Cerebellum (tissue), 4 donors: ENCODE measurements at places on chromosomes 2 and 18. TPM values are rescaled to one million over a fixed set of nuclear protein-coding genes. Genes with fewer than 3 reads are reported as not detected.
A peak's percentile ranks its signal among the peaks of the same experiment; 100 is the strongest.

- DNase-seq = no peak
These were observed 307.8 kb upstream of the CELF4 start for GRCh38 chr18:37873416-37873815.

DNA sequence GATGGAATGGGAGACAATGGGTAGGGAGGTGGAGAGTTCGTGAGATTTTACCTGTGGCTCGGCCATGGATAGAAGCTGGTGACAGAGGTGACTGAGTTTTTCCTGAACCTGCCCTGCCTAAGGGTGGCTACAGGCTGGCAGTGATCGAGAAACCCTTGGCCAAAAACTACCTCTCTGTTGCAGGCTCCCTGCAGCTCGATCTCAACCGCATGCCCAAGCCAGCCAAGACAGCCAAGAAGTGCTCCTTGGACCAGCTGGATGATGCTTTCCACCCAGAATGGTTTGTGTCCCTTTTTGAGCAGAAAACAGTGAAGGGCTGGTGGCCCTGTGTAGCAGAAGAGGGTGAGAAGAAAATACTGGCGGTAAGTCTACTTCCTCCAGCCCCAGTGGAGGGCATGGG, 225.5 kb downstream of the DYSF start:
- peak; percentile 44 for DNase-seq

DNA sequence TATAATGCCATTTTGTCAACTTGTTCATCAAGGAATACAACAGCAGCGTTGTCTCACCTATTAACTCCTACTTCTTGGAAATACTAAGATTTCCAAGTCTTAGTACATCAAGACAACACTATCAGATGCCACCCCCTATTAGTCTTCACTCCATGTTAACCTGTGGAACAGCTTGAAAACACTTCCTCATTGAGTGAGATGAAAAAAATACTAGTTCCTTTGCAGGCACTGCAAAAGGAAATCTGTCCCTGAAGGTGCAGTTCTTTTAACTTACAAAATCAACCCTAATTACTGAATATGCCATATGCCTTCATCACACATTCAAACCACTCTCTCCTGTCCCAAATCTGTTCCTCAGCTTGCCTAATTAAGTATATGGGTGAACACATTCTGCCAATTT, 4.0 kb downstream of the CWC22 start:
- DNase-seq = no peak

- DNase-seq = no peak
These were observed 238.8 kb downstream of the IKZF2 start for GRCh38 chr2:212912445-212913103.

- no peak for DNase-seq
These were observed 282.3 kb downstream of the EIPR1 start for GRCh38 chr2:3094999-3095958.

- DNase-seq = peak; percentile 32
These were observed 506 bp downstream of the BMPR2 start for GRCh38 chr2:202376460-202377206.

- DNase-seq = no peak
These were observed 339.5 kb upstream of the GCFC2 start for GRCh38 chr2:76050196-76050595.

GRCh38 chr2:172978063-172978383, 97.6 kb upstream of the MAP3K20 start:
- DNase-seq = peak; percentile 27

DNA sequence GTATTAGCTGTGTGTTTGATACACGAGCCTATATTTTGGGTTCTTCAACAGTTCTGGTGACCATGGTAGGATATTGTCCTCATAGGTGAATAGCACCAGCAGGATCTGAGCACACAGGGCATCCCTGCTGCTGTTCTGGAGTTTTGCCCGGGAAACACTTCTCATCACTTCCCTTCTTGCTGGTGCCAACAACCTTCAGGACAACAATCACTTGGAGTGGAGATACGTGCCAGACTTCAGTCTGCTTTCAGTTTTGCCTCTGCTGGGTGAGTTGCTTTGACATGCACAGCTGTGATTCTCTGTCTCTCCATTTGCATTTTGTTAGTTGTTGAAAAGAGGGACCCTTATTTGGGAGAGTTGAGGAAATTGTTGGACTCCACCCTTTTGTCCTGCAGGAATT, 1347.2 kb upstream of the DDX18 start:
- no peak for DNase-seq

DNA sequence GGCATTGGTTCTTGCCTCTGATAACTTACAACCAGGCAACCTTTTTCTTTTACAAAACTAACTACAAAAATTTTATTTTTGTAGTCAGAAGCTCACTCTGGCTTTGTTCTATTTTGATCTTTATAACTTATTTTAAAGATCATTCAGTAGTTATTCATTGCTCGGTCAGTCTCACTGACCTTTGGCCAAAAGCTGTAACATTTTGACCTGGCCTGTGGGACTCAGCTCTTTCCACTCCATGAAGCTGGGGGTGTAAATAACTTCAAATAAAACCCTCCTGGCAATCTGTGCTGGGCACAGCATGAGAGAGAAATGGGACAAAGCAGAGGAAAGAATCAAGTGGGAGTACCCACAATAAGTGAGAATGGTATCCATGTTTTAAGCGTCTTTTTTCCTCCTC, 380.7 kb downstream of the SETBP1 start:
- DNase-seq = no peak

DNA sequence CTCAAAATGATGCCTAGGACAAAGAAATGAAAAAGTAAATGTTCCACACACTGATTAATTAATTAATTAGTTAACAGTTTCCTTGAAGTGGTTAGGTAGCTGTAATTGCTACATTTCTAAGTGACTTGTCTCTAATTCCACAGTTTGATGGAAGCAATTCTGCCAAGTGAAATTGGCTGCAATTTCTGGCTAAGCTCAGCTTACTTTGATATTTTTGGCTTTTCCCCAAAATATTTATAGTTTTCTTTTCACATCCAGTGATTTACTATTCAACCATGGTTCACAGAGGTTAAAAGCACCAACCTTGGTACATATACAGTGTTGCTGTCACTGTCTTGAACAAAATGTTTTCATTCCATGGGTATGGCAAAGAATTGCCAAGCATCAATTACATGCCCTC, 459.5 kb upstream of the CDH20 start:
- DNase-seq = no peak

GRCh38 chr2:18433872-18434271, 126.6 kb downstream of the RDH14 start:
- no peak for DNase-seq

- DNase-seq = no peak
These were observed 319.8 kb downstream of the CTNNA2 start for GRCh38 chr2:79832511-79833234.

DNA sequence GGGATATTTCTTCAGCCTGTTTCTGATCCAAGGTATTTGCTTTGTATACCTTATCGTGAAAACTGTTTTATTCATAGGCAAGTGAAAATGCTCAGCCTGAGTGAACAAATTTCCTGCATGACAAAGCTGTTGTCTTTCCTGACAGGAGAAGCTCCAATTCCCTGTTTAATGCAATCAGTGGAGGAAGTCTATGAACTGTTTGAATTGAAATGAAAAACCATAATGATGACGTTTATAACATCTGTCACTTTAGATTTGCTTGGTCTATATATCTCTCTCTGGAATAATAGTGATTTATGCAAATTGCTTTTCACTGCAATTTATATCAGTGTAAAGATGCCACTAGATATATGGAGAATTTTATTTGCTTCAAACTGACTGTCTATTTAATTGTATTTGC, 239.4 kb upstream of the HNMT start:
- DNase-seq = no peak

DNA sequence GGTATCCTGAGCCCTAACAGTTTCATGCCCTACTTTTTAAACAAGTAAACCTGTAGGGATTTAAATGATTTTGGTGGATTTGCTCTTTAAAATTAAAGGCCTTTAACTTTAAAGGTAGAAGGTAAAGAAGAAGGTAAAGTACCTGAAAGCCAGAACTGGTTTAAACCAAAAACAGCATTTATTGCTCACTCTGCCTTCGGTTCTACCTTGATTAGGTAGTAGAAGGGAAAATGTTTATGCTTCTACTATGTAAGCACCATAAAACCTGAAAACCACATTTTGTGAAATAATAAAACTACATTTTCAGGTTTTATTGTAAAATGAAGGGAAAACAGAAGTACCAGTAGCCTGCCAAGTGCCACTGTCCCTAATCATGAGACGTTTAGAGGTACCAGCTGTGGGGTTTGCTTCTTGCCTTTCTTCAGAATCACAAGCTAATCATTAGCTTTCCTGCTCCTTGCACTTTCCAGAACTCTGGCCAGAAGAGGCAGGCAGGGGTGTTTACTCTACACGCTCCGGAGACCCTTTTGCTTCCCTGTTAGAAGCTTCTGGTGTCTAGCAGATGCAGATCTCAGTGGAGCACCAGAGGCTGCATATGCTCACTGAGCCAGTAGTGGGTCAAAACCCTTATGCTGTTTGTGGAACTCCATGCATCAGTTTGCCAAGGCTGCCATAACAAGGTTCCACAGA, 33.3 kb downstream of the RPIA start:
- no peak for DNase-seq

GRCh38 chr2:20516646-20517341, 69.9 kb downstream of the RHOB start:
- DNase-seq = peak; percentile 24

- no peak for DNase-seq
These were observed 133.5 kb downstream of the QPCT start for GRCh38 chr2:37477921-37478320.

- DNase-seq = peak; percentile 63
These were observed 74.7 kb upstream of the KCNJ3 start for GRCh38 chr2:154623819-154624218.

- no peak for DNase-seq
These were observed 289.4 kb downstream of the ZEB2 start for GRCh38 chr2:144230448-144231085.

GRCh38 chr2:167863377-167863776, 384.0 kb downstream of the STK39 start:
- no peak for DNase-seq

DNA sequence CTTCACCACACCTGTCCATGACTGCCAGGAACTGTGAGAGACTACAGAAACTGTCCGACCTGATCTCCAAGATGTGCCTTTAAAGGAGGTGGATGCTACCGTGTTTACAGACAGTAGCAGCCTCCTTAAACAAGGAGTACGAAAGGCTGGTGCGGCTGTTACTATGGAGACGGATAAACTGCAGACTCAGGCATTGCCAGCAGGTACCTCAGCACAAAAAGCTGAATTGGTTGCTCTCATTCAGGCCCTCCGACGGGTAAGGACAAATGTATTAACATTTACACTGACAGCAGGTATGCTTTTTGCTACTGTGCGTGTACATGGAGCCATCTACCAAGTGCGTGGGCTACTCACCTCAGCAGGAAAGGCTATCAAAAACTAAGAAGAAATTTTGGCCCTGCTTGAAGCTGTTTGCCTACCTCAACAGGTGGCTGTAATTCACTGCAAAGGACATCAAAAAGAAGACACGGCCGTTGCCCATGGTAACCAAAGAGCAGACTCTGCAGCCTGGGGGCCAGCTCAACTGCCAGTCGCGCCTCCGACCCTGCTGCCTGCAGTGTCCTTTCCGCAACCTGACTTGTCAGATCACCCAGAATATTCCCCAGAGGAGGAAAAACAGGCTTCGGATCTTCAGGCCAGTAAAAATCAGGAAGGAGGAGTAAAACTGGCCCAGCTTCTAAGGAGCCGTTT, 30.9 kb downstream of the SKA1 start:
- no peak for DNase-seq

DNA sequence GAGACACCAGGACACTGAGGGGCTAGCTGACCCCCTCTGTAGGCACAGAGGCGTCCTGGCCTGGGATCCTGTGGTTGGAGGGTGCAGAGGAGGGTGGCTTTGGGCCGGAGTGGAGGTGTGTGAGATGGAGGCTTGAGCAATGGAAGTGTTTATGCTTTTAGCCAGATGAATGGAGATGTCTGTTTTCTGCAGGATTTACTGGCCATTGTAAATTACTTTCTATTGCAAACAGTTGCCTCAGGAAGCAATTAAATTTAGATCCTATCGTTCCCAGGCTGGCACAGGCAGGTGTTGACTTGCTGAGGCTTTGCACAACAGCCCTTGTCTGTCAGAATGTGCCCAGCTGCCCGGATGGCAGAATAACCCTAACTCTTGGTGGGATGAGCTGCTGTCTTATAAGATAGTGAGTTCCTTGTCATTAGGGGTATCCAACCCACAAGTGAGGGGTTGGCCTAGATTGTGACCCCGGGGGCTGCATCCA, 1.8 kb upstream of the ARID5A start:
- DNase-seq = no peak

GRCh38 chr18:48643262-48643661, 104.4 kb downstream of the CTIF start:
- no peak for DNase-seq

The SCYGR3 gene
- total RNA-seq = not detected

The FKBP1B gene
- total RNA-seq = 25.1 TPM

The CXCR1 gene
- total RNA-seq = not detected

The PLGLB2 gene
- 7.3 TPM for total RNA-seq

The SIX2 gene
- total RNA-seq = 0.45 TPM

The AUP1 gene
- total RNA-seq = 35.0 TPM

The INHBB gene
- 6.1 TPM for total RNA-seq

The GPBAR1 gene
- total RNA-seq = 0.18 TPM

The SGO2 gene
- total RNA-seq = 13.9 TPM

The PKDCC gene
- total RNA-seq = 30.9 TPM

The LAMA1 gene
- 46.9 TPM for total RNA-seq

The TIMM21 gene
- total RNA-seq = 30.6 TPM
